ENCODE measurements at places on chromosomes 4 and X.
A peak's percentile ranks its signal among the peaks of the same experiment; 100 is the strongest.

- no peak for DNase-seq
These were observed 129.6 kb downstream of the DHRSX start for GRCh38 chrX:2371026-2371711.

DNA sequence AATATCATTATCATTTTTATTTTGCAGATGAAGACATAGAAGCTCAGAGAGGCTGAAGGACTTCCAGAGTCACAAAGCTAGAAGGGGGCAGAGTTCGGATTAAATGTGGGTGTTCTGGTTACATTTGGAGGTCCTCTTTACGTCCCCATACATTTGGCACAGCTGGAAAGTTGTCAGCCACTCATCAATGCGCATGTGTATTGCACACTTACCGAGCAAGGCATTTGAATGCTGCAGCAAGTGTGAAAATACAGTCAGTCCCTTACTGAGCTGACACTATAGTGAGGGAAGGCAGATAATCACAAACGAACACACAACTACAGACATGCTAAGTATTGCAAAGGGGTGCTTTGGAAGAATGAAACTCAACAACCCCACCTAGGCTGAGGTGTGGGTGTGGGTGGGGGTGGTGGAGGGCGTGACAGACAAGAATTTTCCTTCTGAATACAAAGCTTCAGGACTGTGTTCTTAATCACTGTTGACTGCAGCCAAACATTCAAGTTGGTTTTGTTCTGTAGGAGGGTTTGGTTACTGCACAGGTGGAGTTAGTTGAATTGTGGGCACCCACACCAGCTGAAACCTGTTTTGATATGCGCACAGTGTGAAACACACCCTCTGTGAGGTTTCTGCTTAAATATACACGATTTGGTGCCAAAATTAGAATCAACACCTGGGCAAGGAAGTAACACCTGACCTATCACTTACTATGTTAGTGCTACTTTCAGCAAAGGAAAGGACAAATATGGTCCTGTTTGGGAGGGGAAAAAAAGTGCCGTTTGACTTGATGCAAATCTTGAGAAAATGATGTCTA, 72.4 kb downstream of the COQ2 start:
- DNase-seq = no peak

- no peak for DNase-seq
These were observed 15.6 kb upstream of the NAT8L start for GRCh38 chr4:2043396-2044118.

DNA sequence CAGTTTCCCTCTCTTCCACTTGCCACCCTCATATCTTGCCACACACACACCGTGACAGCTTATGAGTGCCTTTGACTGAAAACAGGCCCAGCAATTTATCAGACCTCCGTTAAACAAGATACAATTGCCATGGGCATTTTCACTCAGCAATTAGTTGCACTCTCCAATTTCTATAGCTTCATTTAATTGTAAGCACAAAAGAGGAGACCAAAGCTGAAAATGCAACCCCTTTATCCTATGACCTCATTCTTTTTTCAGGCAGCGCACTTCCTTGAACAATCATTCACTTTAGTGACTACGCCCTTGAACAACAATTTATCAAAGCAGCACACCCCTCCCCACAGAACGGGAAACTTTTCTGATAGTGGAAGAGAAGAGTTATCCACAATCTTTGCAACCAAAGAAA, 4.1 kb downstream of the POF1B start:
- no peak for DNase-seq

DNA sequence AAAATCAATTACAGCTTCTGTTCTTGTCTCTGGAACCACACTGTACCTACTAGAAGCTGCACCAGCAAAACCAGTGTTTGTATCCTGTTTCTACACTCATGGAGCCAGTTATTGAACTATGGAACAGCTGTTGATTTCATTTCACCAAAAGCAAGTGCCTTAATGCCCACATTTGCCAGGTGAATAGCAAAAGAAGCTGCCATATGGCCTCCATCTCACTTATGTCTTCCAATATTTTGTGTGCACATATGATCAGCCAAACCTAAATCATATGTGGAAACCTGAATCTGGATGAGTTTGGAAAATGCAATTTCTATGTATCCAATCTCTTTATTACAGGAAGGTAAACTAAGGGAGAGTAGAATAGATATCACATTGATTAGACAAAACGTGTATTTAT, 415.8 kb upstream of the GRID2 start:
- DNase-seq = no peak

DNA sequence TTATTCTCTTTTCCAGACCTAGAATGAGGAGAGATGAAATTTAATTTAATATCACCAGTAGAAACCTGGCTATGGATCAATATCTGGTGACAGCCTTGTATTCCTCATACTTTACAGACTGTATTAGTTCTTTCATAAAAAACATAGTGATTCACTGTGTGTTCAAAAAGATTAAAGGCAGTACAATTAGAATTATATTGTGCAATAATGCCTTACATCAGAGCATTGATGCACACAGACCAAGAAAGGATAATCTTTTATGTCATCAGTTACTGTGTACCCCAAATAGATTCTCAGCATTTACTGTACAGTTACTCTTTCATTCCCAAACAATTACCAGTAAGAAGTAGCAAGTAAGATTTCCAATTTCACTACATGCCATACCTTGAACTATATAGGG, 260.5 kb upstream of the ANXA10 start:
- DNase-seq = peak; percentile 13

DNA sequence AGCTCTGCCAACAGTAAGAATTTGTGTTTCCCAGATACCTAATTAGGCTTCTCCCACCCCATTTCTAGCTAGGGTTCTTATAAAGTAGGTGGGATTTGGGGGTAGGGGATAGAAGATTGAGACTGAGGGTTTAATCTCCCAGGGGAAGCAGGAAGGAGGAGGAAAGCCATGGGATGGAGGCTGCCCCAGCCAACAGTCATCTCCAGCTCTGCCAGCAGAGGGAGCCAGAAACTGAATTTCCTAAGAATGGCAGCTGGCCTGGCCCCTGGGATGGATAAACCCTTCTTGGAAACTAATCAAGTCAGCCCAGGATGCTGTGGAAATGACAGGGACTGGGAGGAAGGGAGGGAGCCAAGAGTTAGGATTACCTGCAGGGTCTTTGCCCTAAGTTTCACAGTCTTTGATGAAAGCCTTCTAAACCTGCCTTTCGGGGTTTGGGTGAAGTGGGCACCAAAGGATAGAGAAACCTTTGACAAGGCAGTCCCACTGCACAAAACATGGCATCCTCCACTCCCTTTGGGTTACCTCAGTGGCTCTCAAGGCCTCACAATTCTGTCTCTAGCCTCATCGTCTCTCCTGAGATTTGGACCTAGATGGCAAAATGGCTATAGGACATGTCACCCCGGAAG, 6.7 kb upstream of the ERCC6L start:
- DNase-seq = peak; percentile 67

DNA sequence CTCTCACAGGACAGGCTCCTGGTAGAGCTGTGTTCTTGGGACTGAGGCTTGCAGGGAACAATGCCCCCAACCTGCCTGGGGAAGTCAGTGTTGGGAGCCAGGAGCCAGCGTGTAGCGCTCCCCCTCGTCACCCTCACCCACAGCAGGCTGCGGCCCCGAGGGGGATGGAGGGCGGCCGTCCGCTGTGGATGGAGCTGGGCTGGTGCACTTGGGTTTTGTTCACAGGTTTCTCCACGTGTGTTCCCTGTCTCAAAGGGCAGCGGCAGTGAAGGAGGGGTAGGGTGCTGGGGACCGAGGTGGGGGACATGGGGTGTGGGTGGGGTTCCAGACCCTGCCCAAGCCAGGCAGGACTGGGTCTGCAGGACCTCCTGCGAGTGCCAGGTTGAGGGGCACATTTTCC, 69.1 kb downstream of the RGS12 start:
- no peak for DNase-seq

DNA sequence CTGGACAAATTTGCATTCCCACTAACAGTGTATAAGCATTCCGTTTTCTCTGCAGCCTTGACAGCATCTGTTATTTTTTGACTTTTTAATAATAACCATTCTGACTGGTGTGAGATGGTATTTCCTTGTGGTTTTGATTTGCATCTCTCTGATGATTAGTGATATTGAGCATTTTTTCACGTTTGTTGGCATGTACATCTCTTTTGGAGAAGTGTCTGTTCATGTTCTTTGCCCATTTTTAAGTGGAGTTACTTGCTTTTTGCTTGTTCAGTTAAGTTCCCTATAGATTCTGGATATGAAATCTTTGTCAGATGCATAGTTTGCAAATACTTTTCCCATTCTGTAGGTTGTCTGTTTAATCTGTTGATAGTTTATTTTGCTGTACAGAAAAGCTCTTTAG, 68.8 kb downstream of the ADAMTS3 start:
- no peak for DNase-seq

GRCh38 chr4:128521156-128521555, 233.5 kb upstream of the PGRMC2 start:
- peak; percentile 89 for DNase-seq

- peak; percentile 60 for DNase-seq
These were observed 44.4 kb upstream of the TMSB15B start for GRCh38 chrX:103918050-103918449.

DNA sequence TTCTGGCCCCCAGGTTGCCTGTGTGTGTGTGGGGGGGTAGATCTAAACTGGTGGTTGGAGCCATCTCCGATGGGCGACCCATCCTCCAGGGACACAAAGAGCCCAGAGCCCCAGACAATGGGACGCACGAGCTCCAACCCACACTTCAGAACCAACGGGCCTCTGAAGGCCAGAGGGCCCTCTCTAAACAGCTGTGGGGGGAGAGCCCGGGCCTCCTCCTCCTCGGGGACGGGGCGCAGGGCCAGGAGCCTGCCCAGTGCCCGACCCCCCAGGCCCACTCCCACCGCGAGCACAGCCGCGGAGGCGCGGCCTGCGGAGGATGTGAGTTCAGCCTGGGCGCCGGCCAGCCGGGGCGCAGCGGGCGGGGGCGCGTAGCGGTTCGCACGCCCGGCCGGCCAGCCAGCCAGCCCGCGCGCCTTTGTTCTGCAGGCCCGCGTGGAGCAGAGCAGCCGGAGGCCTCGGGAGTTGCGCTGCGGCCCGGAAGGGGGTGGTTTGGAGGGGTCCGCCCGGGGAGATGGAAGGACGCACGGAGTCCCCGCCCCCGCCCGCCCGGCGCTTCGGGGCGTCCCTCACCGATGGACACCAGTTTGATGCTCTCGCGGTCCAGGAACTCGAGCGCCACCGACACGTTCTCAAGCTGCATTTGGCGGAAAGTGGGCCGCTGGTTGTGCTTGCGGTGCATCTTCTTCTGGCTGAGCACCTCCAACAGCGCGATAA, 4.0 kb downstream of the FLNA start:
- peak; percentile 41 for DNase-seq

DNA sequence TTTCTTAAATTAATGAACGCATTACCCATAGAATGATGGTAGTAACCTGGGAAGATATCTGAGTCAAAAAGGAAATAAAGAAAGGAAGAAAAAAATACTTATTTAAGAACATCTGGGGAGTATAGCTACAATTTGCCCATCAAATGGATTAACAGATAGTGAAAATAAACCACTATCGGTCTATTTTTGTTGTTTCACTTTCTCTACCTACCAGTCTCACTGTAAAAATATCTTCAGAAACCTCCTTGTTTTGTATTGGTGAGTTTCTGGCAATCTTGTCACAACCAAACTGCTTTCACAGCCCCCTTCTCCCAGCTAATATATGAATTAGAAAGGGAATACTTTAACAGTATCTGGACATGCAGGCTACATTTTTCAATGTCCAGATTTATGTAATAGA, 783.5 kb downstream of the STPG2 start:
- no peak for DNase-seq

DNA sequence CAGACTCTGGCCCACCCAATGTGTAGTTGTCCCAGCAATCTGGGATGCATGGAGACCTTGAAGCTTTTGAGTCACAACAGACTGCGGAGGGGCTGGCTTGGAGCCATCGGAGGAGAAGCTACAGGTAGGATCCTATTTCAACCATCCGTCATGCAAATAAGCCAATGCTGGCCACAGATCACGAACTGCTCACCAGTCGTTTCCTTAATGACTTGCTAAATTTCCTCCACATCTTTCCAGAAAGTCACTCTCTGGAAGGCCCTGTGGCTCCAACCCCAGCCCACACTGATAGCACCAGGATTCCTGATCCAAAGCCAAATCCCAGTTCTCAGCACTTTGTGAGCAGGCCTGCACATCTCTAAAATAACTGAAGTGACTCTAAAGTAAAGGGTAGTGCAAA, 321.3 kb downstream of the RAB28 start:
- DNase-seq = peak; percentile 26

GRCh38 chrX:11755724-11756123, 2.3 kb upstream of the MSL3 start:
- no peak for DNase-seq

- DNase-seq = peak; percentile 53
These were observed 553 bp downstream of the SEPTIN6 start for GRCh38 chrX:119692191-119693039.

GRCh38 chr4:7674706-7675105, 240.0 kb upstream of the PSAPL1 start:
- no peak for DNase-seq

- no peak for DNase-seq
These were observed 96.4 kb downstream of the FAM13A start for GRCh38 chr4:88960576-88960975.

DNA sequence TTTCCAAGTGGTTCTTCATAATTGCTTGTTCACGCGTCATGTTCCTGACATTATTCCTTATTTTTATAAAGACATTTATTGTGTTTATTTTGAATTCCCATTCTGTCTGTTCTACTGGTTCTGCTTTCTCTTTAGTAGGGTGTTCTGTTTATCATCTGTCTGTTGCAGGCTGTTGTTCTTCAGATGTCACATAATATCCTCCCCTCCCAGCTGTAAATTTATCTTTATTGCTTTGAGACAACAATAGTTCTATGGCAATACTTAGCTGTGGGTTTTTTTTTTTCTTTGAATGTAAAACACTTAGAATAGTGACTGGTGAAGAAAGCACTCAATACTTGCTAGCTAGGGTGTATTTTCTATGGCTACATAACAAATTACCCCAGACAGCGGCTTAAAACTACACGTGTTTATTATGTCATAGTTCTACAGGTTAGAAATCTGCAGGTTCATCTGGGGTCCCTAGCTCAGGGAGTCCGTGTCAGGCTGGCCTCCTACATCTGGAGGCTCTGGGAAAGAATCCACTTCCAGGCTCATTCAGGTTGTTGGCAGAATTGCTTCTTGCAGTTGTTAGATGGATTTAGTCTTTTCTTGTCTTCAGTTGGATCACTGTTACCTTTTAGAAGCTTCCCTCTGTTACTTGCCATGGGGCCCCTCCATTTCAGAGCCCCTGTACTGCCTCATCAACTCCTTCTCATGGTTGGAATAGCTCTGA, 63.4 kb upstream of the ENPEP start:
- DNase-seq = no peak

- no peak for DNase-seq
These were observed 509.6 kb upstream of the FAM241A start for GRCh38 chr4:111635646-111636045.

- DNase-seq = peak; percentile 81
These were observed 53.9 kb upstream of the TENM3 start for GRCh38 chr4:182189103-182189878.

Data from fibroblast of the aortic adventitia (primary cell).